ENCODE measurements at places on chromosomes 16 and 17.
A peak's percentile ranks its signal among the peaks of the same experiment; 100 is the strongest.

GRCh38 chr16:86185089-86185488, 286.1 kb downstream of the IRF8 start:
- DNase-seq: no peak

- peak; percentile 20 for DNase-seq
Observed at GRCh38 chr17:66636111-66636510, 198.8 kb upstream of the CACNG5 start.

DNA sequence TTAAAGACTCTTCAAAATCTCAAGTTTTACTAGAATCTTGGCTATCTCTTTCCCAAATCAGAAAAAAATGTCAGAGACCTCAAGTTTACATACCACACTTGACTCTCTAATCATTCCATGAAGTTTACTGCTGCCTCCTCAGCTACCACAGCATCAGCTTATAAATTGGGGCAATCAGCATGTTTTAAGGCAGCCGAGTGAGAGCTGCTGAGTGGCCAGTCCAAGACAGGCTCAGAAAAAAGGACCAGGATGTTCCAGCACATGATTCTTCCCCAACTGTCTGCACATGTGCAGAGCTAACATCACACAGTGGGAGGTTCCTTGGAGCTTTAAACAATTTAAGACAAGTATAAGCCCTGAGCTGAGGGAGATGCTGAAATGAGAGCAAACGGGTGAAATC, 140.6 kb upstream of the NUDT7 start:
- no peak for DNase-seq

DNA sequence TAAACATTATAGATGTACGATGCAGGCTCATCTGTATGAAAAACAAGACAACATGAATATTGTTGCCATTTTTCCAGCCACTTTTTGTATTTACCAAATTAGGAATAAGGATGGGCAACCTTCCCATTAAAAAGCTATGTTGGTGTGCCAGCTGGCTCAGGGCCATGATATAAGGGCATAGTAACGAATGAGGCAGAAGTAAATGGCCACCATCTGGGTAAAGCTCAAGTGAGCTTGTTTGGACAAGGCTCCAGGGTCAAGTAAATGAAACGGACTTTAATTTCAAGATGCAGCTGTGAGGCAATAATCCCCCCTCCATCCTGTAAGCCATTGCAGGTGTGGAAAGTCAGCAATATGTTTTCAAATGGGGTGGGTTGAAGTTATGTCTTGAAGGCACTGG, 930.9 kb upstream of the CDH8 start:
- DNase-seq: no peak

- DNase-seq: peak; percentile 31
Observed at GRCh38 chr17:70137451-70138230, 31.7 kb upstream of the KCNJ2 start.

- no peak for DNase-seq
Observed at GRCh38 chr16:78942625-78943245, 657.8 kb downstream of the MAF start.

DNA sequence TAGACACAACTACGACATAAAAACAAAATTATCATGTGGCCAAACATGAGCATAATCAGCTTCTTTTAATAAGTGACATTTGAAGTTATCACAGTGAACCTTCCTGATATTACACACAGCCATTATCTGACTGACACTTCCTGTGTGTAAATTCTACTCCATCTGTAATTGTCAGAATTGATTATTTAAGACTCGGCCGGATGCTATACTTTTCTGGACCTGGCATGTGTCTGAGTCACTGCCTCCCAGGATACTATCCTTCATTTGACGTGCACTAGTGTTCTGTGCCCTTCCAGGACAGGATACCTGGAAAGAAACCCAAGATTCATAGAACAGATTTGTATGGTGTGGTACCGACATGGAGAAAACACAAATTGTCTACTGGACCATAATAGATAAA, 242.0 kb downstream of the HS3ST3A1 start:
- no peak for DNase-seq

DNA sequence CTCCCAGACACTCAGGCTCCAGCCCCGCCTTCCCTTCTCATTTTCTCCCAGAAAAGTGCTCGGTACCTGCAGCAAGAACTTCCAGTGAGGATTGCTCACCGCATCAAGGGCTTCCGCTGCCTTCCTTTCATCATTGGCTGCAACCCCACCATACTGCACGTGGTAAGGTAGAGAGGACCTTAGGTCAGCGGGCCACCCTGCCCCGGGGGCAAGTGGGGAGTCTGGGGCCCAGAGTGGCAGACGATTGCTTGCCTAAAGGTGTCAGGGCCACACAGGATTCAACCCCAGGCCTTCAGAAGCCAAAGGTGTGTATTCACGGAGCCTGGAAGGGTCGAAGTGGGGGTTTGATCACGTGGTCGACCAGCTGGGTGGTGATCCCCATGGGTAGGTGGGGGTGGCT, 1.4 kb downstream of the BCKDK start:
- no peak for DNase-seq

- no peak for DNase-seq
Observed at GRCh38 chr16:11800382-11800718, 3.3 kb upstream of the ZC3H7A start.

- DNase-seq: peak; percentile 62
Observed at GRCh38 chr17:8300627-8301242, 5.5 kb upstream of the SLC25A35 start.

DNA sequence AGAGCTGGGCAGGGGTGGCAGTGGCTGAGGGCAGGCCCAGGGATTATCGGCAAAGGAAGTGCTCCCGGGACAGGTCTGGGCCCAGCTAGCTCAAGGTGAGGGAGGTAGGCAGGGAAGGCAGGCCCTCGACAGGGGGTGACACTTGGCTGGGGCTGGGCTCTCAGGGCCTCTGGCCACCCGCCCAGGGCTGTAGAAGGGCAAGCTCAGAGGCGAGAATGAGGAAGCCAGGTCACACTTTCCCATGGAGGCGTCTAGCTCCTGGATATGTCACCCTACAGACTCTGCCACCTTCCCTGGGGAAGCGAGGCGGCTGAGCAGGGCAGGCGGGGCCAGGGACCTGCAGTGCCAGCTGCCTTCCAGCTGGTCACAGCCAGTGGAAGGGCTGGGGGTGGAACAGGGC, 19.1 kb downstream of the FAM83G start:
- no peak for DNase-seq
